Cardiac septum (tissue), 1 donor: ENCODE measurements at places on chromosomes 7 and 10. TPM values are rescaled to one million over a fixed set of nuclear protein-coding genes. Genes with fewer than 3 reads are reported as not detected.

- DNase-seq: no peak
These were observed 6.7 kb upstream of the PWWP2B start for GRCh38 chr10:132390170-132390920.

GRCh38 chr10:17074541-17074847 is 55.1 kb downstream of the CUBN start:
- DNase-seq: no peak

DNA sequence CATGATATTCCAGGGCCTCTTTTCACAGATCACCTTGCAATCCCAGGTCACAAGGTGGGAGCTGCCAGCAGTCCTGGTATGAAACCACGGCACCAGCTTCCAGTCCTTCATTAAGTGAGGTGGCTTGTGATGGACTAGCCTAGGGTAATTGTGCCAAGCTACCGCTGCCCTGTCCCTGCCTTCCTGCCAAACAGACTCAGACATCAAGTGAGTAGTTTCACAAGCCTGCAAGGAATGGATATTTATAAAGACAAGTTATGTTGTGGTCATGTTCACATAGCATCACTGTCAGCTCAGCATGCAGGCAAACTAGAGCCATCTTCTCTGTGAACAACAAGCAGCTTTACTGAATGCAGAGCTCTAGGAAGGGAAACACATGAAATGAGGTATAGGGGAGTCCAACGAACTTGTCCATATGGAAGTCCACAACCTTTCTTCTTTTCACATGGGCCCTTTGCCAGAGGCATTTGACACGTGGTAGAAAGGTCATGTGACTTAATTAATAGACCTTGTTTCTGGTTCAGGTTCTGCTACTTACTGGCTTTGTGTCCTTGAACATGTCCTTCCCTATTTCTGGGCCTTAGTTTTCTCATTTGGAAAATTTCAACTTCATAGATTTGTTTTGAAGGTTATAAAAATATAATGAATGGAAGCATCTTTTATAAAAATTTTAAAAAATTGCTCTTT is 1061.2 kb downstream of the KCNMA1 start:
- DNase-seq: no peak

DNA sequence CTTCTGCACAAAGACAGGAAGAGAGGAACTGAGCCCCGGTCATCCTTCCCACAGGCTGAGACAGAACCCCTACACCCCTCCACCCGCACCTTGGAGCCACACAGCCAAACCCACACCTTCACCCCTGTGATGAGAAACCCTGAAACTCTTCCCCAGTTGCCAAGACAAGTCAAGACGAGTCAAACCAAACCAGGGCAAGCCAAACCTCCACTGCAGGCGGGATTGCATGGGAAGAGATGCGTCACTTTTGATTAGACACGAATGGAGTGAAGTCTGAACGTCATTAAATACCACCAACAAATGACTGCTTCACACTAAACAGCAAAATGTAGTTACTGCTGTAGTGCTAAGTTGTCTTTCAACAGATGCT is 73.8 kb downstream of the PRPF18 start:
- DNase-seq: no peak

DNA sequence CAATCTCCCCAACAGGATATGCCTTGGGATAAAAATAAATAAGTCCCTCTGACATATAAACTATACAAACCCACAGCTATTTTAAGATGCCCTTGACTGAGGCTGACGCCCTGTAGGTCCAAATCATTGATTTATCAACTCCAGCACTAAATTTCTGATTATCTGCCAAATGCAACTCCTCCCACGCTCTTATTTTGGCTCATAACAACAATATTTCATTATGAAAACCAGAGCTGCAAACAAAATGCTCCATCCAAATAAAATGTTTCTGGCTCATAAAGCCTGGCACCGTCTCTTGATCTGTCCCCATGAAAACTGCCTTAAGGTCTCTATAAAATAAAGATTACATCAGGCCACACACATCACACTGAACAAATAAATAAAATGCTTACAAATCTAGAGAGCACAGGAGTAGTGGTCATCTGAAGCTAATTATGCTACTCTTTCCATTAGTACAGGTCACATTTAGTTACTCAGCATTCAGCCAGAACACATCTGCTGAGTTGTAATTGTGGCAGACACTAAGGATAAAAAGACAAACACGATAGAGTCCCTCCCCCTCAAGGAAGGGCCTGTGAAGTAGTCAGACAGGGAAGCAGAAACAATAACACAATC is 28.8 kb downstream of the CACUL1 start:
- no peak for DNase-seq

The DNAAF5 gene
- 22.1 TPM for total RNA-seq

- DNase-seq: no peak
These were observed 366.1 kb upstream of the BMPER start for GRCh38 chr7:33539198-33539597.

- DNase-seq: no peak
These were observed 15.7 kb downstream of the SLK start for GRCh38 chr10:103982639-103983038.

DNA sequence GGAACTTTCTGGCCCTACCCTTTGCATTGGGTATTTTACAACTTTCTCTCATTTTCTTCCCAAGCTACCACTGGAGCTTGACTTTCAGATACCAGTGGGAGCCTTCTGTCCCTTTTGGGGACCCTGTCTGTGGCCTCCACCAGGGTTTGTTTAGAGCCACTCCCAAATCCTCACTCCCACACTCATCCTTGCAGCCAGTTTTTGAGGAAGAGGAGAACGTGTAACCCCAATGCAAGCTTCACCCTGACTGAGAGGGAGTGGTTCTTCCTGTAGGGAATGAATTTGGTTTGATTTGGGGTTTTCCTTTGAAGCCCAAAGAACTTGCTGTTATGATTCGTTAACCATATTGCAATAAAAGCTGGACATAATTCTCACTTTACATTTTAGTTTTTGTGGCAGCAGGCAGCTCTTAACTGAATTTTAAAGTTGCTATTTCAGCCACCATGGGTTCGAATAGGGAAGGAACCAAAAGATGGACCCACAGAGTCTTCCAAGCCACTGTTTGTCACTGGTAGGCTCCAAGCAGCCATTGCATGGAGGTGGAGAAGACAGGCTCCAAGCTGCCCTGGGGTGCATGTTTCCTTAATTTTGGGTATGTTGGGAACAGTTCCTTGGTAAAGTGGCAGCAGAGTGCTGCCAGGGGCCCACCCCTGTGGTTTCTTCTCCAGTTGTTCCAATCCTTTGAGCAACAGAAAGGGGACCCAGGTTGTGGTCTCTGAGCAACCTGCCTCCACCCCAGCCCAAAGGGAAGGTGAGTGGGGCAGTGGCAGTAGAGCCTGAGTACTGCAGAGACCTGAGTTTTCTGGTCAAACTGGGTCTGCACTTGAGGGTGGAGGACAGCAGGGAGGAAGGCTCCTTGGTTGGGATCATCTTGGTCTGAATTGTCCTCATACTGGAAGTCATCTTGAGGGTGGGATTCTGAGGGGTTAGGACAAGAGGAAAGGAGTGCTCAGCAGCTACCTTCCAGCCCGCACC is 5.1 kb downstream of the EVX1 start:
- DNase-seq: no peak

DNA sequence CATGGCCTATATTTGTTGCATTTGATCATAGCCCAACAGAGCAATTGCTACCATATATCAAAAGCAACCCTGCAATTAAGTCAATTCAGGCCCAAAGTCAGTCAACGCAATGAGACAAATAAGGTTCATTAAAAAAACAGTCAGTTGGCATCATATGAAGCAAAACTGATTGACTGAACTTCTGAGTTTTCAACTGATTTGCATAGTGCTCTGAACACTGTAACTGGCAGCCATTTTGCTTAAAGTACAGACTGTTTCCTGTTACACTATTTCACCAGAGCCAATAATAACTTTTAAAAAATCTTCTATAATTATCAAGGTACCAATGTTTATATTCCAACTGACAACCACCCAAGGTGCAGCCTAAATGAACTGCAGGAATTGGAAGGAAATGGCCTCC is 68.4 kb upstream of the RAPGEF5 start:
- DNase-seq: no peak

- DNase-seq: no peak
These were observed 119.3 kb downstream of the BBS9 start for GRCh38 chr7:33248671-33249070.

- DNase-seq: no peak
These were observed 212.8 kb downstream of the NSUN6 start for GRCh38 chr10:18438361-18439126.

DNA sequence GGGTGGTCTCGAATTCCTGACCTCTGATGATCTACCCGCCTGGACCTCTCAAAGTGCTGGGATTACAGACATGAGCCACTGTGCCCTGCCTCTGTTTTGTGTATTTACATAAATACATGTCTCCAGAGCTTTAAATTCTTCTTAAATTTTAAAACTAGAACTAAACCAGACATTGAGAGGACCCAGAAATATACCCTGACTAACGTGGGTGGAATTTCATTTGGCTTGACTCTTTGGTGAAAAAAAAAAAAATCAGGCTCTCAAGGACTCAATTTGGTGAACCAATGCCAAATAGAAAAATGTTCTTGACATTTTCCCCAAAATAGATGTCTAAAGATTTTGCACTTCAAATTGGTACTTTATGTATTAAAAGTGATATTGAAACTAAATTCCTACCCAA is 16.6 kb upstream of the FAS start:
- no peak for DNase-seq

- peak; percentile 91 for DNase-seq
These were observed 66.7 kb upstream of the PITRM1 start for GRCh38 chr10:3239066-3239919.

GRCh38 chr7:115679976-115680375 is 350.6 kb downstream of the TFEC start:
- no peak for DNase-seq

DNA sequence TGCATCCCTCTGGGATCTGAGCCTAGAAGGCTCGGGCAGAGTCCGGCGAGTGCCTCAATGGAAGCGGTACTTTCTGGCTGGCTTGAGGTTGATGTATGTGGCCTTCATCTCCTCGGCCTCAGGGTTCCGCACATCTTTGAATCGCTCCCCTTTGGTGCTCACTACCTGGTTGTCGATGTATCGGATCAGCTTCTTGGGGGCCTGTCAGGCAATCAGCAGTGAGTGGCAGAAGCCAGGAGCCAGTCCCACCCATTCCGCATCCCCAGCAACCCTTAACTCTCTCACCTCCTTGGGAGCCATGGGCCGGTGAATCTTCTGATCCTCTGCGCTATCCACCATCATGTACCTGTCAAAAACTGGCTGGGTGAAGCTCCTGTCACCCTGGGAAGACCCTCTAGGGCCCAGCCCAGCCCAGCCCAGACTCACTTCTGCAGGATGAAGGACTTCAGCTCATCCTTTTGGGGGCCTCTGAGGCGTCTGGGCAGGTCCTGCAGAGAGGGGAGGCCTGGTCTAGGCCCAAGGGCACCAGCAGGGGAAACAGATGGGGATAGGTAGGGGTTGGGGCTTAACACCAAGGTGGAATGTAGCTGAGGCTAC is 2.8 kb downstream of the FBXL15 start:
- no peak for DNase-seq

DNA sequence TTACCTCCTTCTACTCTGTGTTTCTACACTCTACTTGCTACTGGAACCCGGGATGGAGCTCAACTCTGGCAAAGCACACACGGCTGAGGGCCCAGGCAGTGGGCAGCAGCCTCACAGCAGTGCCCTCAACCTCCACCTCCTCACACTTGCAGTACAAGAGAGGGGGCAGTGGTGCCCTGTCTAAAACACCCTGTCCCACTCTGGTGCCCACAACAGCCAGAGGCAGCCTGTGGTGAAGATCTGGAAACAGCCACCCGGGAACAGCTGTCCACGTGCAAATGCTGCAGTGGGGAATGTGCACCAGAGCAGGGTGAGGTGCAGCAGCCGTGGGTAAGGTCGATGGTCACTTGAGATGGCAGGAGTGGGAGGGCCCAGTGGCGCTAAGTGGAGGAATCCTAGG is 13.7 kb downstream of the MAT1A start:
- DNase-seq: peak; percentile 63

- no peak for DNase-seq
These were observed 61.2 kb downstream of the PRKAR2B start for GRCh38 chr7:107105591-107106245.

The SEMA3A gene
- 1.00 TPM for total RNA-seq

DNA sequence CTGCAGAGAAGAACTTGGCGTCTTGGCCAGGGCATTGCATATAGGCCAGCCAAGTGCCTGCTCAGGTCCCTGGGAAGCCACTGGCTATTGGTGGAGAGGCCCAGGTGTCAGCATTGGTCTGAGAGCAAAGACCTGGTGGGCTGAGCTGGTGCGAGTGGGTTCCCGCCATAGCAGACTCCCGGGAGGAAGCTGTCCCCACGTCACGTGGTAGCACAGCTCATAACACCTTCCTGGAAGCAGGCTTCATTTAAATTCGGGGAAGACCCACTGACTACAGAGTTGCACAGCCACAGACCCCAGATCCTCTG is 130.5 kb downstream of the WDR37 start:
- no peak for DNase-seq

The AKR1C8 gene
- 0.86 TPM for total RNA-seq

- DNase-seq: no peak
These were observed 9.2 kb downstream of the SIRT1 start for GRCh38 chr10:67893637-67894036.

DNA sequence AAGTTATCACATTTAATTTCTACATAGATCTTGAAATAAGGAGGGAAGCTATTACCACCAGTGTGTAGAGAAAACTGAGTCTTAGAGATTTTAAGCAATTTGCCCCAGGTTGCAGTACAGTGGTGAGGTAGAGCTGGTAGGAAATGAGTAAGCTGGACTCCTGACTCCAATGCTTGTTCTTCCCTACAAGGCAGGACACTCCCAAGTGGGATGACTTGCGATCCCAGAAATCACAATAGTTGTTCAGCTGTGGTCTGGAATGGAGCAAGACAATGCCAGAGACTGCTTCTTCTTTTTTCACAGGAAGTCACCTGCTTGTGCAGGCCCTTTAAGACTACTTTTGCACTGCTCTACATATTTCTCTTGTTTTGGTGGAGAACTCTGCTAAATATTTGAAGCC is 327.2 kb upstream of the BMPER start:
- no peak for DNase-seq

- DNase-seq: no peak
These were observed 335.7 kb downstream of the GPR37 start for GRCh38 chr7:124429923-124430322.

DNA sequence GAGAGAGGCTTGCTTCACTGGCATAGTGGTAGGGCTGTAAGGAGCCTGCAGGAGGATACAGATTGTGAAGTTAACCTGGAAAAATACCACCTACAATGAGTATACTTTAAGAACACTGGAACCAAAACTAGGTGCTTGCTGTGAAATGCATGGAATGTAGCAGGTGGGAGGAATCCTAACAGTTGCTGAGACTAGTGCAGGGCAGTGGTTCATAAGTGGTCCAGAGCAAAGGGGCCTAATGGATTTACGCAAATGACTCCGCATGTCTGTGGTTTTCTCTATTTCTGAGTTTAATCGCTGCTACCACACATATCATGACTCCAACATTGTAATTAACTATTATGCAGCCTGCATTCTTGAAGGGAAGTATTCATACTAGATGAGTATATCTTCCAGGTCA is 218.4 kb downstream of the CHRM2 start:
- DNase-seq: no peak

- DNase-seq: no peak
These were observed 87.6 kb upstream of the ADARB2 start for GRCh38 chr10:1824928-1825327.
